ENCODE measurements at places on chromosomes 6 and 20.

DNA sequence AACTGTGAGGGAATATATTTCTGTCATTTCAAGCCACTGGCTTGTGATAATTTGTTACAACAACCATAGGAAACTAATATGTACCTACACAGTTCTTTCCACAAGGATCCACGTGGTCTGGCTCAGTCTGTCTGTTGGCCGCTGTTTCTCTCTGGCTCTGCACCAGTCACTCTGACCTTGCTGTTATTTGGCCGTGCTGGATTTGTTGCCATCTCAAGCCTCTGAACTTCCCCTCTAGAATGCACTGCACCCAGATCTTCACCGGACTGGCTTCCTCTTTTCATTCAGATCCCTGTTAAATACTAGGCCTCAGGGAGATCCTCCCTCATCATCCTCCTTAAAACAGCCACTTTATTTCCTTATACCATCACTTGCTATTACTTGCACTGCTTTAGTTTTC, 446.8 kb downstream of the TFAP2B start:
- no peak for DNase-seq

DNA sequence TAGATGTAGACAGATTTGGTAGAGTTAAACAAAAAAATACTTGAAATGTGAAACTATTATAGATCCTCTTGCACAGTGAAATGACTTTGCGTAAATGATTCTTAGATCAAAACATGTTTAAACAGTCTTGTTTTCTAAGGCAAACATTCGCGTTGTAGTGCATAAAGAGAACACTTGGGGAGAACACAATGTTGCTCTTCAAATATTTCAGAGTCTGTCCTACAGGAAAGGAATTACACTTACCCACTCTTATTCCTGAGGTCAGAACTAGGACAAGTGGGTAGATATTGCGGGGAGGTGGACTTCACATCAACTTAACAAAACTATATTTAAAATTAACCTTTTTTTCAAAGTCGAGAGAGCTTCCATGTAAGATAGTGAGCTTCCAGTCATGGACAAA, 183.5 kb upstream of the PCSK2 start:
- DNase-seq, result no peak

DNA sequence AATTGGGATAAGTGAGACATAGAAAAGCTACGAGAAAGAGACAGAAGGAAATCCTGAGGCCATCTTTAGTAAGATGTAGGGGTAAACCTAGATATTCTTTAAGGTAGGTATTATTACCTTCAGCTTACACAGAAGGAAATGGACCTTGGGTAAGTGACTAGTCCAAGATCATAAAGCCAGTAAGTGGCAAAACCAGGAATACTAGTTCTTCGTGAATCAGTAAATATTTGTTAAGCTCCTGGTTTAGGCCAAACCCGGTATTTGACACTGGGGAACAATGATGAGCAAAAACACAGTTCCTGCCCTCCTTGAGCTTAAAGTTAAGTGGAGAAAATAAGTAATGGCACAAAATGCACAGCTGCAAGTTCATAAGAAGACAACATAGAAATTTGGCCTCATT, 5.3 kb downstream of the TRIM39 start:
- no peak for DNase-seq

- DNase-seq, result no peak
These were observed 12.8 kb upstream of the SDCBP2 start for GRCh38 chr20:1341561-1342265.

- no peak for DNase-seq
These were observed 202.6 kb downstream of the PLCB1 start for GRCh38 chr20:8334641-8335040.

DNA sequence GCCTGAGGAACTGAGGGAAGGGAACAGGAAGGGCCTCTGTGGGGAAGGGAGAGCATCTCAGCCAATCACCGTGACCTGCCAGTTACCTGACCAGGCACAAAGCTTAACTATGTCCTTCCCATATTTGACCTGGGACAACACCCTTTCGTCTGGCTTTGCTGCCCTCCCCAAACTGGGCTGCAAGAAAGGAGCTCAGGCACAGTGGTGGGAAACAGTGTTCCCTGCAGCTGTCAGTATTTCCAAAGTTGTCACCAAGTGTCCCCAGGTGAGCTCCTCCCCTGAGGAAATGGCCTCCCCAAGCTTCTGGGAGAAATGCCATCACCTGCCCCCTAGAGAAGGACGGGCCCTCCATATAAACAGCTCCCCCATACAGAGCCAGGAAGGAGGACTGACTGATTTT, 17.9 kb downstream of the NCR2 start:
- no peak for DNase-seq

GRCh38 chr20:15245896-15246295, 908.5 kb upstream of the FLRT3 start:
- DNase-seq, result no peak

GRCh38 chr6:74044417-74045096, 348.6 kb downstream of the CD109 start:
- DNase-seq, result peak; percentile 29

DNA sequence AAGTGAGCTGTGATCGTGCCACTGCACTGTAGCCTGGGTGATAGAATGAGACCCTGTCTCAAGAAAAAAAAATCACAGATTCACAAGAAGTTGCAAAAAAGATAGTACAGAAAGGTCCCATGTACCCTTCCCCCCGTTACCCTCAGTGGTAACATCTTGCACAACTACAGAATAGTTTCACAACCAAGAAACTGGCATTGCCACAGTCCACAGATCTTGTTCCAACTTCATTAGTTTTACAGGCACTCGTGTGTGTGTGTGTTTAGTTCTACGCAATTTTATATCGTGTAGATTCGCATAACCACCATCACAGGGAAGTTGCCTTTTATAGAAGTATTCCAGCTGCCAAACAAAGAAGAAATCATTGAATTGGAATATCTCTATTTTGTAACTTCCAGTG, 19.1 kb downstream of the SPATA2 start:
- no peak for DNase-seq

- no peak for DNase-seq
These were observed 36.0 kb downstream of the TAF8 start for GRCh38 chr6:42086046-42087035.

- peak; percentile 70 for DNase-seq
These were observed 159.7 kb upstream of the RPS6KA2 start for GRCh38 chr6:166786704-166787293.

DNA sequence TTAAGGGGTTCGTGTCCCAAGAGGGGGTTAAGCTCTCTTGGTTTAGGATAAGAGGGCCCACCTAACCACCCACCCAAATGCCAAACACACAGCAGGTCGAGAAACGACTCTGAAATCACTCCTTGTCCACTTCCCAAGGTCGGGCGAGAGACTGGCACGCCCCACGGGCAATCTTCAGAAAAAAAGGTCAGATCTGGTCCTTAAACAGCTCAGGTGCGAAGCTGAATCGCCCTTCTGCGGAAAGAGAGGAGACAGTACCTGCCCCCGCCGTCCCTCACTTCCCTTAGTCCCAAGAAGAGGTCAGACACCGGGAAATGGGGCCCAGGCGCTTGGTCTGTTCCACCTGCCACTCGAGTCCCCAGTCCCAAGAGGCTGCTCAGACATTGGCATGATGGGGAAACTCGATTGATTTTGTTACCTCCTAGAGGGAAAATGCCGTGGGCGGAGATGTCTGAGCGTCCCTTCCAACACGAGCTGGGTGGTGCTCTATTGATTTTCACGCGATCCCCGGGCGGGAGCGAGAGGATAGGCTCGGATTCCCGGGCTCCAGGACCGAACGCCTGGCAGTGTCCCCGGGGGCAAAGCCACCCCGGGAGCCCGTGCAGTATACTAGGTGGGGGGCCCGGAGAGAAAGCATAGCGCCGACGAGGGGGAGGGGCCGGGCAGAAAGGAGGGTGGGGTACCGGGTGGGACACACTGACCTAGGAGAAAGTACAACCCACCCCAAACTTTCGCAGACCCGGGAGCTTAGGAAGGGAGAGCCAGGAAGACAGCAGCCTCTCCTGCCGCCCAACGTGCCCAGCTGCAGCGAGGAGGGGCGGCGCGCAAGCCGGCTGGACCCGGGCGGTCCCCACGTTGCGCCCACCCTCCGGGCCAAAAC, 1.1 kb upstream of the SAMD5 start:
- DNase-seq, result peak; percentile 32

DNA sequence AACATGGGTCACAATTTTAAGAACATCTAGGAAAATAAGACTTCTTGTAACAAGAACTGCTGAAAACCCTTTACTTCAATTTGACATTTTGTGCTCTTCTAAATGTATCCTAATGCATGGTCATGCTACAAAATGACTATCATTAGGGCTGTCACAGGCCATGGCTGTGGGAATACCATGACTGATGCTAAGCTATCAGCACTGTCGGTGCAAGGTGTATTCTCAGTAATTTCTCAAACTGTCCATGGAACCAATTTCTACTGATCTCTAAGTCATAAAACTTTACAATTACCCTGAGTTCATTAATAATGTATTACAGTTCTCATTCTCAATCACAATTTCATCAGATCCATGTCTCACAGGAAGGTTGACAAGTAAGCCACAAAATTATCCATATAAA, 625.3 kb downstream of the EYS start:
- DNase-seq, result no peak

GRCh38 chr6:75481936-75482593, 11.5 kb downstream of the FILIP1 start:
- DNase-seq, result peak; percentile 18

- DNase-seq, result no peak
These were observed 28.1 kb downstream of the ANGPT4 start for GRCh38 chr20:888057-888456.

GRCh38 chr20:49172413-49172812, 15.7 kb downstream of the STAU1 start:
- DNase-seq, result no peak

DNA sequence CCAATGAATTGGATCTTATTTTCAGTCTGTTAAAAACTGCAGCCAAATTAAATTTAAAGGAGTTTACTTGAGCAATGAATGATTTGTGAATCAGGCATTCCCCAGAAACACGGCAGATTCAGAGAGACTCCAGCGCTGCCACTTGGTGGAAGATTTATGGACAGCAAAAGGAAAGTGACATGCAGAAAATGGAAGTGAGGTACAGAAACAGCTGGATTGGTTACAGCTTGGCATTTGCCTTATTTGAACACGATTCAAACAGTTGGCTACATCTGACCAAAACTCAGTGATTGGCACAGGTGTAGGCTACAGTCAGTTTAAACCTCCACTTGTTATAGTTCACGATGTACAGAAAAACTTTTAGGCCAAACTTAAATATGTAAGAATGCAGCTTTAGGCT, 257.6 kb upstream of the IMPG1 start:
- no peak for DNase-seq

- no peak for DNase-seq
These were observed 121.7 kb downstream of the NKAIN2 start for GRCh38 chr6:123925350-123925749.

GRCh38 chr6:106537662-106538061, 91.6 kb downstream of the RTN4IP1 start:
- DNase-seq, result no peak

- DNase-seq, result no peak
These were observed 538.0 kb downstream of the UTRN start for GRCh38 chr6:144823131-144823530.

GRCh38 chr20:31517373-31517772, 3.1 kb downstream of the HM13 start:
- DNase-seq, result peak; percentile 74

- no peak for DNase-seq
These were observed 497.1 kb downstream of the CD83 start for GRCh38 chr6:14614631-14615030.

DNA sequence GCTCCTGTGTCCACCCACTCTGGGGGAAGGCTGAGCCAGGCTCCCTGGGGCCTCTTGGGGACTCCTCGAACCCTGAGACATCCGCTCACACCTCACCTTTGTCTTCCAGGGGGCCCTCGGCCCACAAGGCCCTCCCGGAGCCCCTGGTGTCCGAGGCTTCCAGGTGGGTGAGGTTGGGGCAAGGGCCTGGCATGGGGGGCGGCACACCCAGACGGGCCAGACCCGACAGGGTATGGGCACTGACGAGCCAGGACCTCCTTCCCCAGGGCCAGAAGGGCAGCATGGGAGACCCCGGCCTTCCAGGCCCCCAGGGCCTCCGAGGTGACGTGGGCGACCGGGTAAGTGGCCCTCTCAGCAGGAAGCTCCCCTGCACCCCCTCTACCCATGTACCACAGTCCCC, 13.4 kb downstream of the COL9A3 start:
- no peak for DNase-seq

- peak; percentile 60 for DNase-seq
These were observed 166.4 kb upstream of the PRND start for GRCh38 chr20:4555188-4555890.
